Neural crest cell (in vitro differentiated cells): ENCODE measurements at places on chromosomes 1 and 21.

GRCh38 chr1:8652467-8653046 is 164.9 kb downstream of the RERE start:
- DNase-seq, result no peak

- no peak for DNase-seq
Observed at GRCh38 chr1:235583511-235584001, 66.0 kb downstream of the GNG4 start.

DNA sequence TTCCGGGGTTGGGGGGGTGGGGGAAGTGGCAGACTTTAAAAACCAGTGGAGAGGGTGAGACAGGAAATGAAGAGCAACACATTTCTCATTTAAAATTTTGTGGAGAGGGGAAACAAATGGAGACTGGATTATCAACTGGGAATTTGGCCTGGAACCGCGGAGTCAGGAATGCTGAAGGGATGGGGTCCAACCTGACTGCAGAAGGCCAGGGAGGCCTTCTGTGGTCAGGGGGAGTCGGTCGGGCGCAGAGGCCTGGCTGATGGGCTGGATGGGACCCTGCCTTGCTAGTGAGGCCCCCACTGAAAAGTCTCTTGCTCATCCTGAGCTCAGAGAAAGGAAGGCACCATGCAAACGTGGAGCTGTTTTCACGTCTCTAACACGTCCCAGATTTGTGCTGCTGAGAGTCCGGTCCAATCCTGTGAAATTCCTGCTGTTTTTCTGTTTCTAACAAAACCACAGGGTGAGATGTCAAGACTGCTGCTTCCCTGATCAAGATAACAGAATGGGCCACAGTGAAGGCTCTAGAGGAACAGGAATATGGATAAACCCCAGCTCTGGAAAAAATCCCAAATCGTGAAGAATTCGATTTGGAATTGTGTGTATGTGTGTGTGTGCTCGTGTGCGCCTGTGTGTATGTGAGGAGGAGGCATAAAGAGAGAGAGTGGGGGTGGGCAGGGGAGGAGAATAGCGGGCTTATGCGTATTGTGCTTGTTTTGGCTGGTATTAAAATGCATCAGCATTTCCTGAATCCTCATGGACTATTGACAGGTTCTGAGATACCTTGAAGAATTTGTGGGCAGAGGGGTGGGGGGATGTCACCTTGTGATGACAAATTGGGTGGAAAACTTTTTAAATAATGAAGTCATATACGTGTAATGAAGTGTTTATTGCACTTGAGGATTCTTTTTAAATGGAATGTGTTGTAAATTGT is 117.4 kb downstream of the NGF start:
- no peak for DNase-seq

- DNase-seq, result no peak
Observed at GRCh38 chr1:200834383-200834782, 38.4 kb upstream of the GPR25 start.

DNA sequence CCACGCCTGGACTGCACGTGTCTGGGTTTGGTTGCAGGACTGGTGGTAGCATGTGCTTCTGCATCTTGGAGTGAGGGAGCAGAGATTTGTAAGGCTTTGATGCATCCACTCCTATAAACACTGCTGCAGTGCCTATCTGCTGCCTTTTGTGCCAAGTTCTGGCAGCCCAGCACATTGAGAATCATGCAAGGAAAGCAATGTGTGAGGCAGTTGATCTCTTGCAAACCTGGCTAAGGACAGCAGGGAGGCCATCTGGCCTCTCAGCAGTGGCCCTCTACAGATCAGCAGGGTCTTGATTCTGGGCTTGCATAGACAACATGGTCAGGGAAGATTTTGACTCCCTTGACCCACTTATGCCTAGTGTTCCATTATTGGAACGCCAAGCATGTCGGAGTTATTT is 81.2 kb upstream of the COA6 start:
- no peak for DNase-seq

GRCh38 chr1:246184503-246184902 is 322.6 kb downstream of the SMYD3 start:
- no peak for DNase-seq

DNA sequence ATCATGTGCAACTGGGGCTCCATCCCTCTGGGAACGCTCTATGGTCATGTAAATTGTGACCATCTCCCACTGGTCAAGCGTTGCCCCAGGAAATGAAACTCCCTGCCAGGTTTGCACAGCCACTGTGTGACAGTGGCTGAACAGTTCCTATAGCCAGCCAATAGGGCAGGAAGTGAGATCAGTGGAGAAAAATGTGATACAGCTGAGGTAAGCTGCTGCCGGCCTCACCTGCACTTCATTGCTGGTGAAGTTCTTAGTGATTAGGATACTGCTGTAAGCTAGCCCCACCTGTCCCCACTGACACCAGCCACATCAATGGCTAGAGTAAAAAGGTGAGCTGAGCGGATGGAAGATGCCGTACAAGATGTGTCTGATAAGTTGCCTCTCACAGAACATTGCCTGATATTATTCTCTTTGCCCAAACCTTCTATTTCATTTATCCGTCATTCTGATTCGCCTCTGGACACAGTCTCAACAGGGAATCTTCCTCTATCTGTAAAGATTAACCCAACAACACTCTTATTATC is 38.4 kb upstream of the CDC42BPA start:
- DNase-seq, result no peak

GRCh38 chr1:198003468-198003867 is 86.3 kb downstream of the LHX9 start:
- DNase-seq, result no peak

DNA sequence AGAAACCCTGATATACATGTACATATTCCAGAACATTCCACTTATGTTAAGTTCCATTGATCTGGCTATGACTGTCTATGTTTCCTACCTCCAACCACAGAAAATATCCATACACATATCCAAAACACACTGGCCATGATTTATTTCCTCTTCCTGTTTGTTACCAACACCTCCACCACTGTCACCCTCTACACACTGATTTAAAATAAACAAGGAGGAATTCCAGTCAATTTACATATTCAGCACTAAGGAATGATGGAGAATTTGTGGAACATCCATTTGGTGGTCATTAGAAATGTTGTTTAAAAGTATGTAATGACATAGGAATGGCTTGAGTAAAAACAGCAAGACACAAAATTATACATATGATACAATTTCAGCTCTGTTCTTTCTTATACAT is 5.5 kb upstream of the STX6 start:
- no peak for DNase-seq

DNA sequence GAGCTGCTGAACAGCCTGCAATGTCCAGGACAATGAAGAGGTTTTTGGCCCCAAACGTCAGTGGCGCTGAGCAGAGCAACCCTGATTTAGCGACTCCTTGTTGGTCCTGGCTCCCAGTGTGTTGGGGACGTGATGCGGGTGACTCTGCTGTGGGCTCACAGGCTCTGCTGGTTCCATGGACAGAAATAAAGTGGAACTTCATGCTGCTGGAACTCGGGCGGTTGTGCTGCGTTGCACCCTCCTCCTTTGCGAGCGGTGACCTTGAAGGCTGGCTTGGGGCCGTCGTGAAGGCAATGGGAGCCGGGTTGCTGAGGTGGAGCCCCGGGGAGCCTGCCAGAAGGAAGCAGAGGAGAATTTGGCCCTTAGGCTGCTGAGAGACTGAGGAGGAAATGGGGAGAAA is 122.6 kb upstream of the C1orf174 start:
- no peak for DNase-seq

GRCh38 chr1:156677616-156678596 is 699 bp upstream of the NES start:
- peak; percentile 67 for DNase-seq

DNA sequence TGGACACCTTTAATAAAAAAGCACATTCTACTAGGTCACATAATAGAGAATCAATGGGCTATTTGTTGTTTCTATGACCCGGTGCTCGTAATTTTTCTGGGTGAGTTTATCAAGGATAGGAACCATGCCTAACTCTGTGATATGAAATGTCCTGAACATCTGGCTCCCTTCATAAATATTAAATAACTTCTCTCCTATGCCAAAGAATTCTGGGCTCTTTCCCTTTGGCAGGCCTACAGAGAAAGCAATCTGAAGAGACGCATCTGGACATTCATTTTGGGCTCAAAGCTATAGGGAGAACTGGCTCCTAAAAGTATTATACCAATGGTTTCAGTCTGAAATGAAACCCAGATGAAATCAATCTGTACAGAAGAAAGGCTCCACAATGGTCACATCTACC is 38.8 kb upstream of the ANGPTL7 start:
- no peak for DNase-seq

DNA sequence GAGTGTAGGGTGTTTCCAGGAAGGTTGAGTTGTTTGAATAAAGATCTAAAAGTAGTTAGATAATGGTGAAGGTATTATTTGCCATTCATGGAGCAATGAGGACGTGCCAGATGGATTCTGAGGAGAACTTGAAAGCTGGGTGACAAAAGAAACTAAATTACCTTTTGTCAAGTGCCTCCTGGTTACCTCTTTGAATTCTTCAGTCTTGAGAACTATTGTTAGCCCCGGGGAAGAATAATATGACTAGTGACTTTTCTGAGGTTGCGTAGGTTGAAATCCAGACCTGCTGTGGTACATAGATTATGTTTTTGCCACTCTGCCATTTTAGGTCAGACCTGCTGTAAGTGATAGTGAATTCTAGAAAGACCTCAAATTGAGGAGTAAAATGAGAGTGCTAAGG is 11.5 kb downstream of the LAMC1 start:
- DNase-seq, result no peak

DNA sequence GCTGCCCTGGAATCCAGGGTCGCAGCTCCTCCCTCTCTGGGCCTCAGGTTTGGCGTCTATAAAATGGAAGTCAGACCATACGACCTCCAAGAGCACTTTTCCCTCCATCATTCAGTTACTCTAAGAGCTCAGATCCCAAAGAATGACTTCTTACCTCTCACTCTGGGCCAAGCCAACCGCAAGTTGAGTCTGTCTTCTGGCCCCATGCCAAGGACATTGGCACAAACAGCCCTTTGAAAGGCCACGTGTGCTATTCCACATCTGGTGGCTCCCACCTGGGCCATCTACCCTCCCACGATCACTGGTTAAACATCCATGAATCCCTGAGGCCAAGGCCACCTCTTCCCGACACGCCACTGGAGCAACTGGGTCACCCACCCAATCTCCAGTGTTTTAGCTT is 12.4 kb downstream of the SLC2A7 start:
- no peak for DNase-seq

DNA sequence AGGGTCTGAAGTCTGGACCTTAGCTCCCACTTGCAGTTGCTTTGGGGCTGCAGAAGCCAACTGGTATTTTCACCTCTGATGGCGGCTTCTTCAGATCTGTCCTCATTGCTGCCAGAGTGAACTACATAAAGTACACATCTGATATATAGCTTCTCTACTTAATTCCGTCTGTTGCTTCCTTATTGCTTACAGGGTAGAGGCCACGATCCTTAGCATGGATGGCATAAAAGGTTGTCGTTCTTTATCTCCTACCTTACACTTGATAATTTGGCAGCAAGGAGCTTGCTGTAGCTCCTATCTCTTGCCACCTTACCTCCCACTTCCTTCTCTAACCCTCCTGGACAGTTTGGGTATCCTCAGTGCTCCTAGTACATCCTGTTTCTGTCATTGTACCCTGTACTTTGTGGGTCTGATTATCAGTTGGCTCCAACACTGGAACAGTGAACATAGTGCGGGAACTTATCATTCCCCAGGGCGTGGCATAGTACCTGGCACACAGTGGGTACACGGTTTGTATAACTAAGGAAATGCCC is 30.9 kb upstream of the NBL1 start:
- no peak for DNase-seq

- no peak for DNase-seq
Observed at GRCh38 chr1:237281481-237281880, 239.5 kb downstream of the RYR2 start.

GRCh38 chr1:46613661-46614603 is 2.7 kb downstream of the MOB3C start:
- peak; percentile 44 for DNase-seq

DNA sequence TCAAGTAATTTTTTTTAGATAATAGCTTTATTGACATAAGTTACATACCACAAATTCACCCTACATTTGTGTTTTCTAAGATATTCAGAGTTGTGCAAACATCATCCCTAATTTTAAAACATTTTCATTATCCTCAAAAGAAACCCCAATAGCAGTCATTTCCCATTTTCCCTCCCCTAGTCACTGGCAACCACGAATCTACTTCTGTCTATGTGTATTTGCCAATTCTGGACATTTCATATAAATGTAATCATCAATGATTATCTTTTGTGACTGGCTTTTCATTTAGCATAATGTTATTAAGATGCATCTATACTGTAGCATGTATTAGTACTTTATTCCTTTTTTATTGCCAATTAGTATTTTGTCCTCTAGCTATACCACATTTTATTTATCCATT is 88.8 kb upstream of the SLFNL1 start:
- no peak for DNase-seq

DNA sequence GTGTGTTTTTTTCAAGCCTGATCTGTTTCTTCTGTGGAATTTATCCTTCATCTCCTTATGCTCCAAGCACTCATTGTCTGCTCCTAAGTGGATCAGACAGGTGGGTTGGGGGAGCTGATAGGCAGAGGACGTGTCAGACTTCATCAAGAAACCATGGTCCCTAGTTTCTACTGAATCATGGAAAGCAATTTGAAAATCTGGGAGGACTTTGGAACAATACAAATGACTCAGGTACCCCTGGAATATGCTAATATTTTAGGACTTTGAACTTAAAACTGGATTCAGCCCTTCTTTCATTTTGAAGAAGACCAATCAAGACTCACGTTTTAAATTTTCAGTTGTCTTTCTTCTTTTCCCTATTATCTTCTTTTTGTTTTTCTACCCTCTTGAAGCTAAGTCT is 7.7 kb downstream of the ABCG1 start:
- DNase-seq, result no peak

DNA sequence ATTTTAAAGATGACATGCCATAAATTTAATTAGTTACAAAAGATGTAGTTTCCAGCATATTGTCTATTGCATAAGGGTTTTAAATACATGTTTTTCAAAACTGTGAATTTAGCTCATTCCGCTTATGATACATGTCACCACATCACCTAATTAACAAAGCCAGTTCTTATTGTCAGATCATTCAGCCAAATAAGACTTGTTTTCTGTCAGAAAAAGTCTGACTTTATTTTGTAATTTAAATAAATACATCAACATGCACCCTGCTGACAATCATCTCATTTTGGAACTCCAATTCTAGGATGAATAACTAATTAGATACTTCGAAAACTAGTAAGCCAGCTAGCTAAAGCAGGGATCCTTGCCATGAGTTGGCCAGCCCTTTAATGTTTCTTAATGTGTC is 110.9 kb upstream of the APP start:
- no peak for DNase-seq

DNA sequence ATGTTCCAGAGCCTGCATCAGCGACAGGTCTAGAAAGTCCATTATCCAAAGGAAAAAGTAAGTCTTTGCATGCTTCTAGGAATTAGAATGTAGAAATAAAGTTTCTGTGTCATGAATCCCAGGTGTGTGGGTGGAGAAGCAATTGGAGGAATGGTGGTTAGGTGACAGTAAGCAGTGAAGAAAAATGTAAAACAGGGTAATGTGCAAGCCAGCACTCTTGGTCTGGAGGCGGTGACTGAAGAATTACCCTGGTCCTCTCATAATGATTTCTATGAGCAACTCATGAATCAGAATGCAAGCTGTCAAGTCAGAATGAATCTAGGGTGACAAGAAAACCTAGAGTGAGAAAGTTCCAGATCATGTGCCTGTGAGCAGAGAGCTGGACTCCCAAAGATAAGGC is 33.6 kb downstream of the PLPPR4 start:
- DNase-seq, result no peak

- DNase-seq, result no peak
Observed at GRCh38 chr1:207987164-207987563, 76.2 kb upstream of the CD34 start.
